ENCODE measurements at places on chromosomes 13 and 19.

- peak; percentile 76 for DNase-seq
Observed at GRCh38 chr19:45079063-45079910, at the start of gene GEMIN7. Gene GEMIN7 (plus strand): TSS chr19:45079260. CDS start chr19:45090115, 10,855 bp downstream.

DNA sequence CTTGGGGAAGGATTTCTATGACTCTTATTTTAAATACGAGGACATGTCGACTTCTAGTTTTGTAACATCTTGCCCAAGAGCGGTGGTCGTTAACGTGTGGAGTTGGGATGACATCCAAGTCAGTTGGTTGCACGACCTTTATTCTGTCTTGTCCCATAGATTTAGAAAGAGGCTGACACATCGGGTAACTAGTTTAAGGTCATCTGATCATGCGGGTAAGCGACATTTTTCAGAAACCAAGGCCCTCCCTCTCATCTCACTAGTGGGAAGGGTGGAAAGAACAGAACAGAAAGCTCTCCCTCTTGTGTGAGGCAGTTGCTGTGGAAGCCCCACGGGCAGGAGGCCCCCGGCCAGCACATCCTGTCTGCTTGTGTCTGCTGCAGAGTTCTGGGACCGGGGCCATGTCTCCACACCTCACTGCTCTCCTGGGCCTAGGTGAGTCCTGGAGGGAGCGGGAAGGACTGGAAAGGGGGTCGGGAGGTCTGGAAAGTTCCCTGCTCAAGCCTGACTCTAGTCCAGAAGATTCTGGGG lies at the start of gene LAIR2:
TSS of gene LAIR2 (plus strand) at position 314 of the 531 bp plus-strand sequence. CDS start at position 402, 88 bp downstream.
- no peak for DNase-seq

DNA sequence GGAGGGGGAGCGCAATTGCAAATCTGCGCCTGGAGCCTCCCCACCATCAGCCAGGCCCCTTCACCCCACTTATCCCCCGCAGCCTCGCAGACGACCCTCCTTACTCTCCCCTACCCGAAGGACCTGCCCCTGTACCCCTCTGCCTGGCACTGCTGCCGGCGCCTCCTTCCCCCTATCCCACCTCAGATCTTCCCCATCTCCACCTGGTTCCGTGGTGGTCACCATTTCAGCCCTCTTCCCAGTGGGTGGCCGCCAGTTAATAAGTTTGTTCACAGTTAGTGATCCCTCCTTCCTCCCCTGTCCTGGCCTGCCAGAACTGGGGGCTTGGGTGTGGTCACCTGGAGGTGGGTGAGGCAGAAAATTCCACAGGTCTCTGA lies 397 bp downstream of the SLC44A2 start:
- DNase-seq, result no peak

GRCh38 chr19:11092181-11092538 lies 2.9 kb downstream of the LDLR start:
- DNase-seq, result no peak

DNA sequence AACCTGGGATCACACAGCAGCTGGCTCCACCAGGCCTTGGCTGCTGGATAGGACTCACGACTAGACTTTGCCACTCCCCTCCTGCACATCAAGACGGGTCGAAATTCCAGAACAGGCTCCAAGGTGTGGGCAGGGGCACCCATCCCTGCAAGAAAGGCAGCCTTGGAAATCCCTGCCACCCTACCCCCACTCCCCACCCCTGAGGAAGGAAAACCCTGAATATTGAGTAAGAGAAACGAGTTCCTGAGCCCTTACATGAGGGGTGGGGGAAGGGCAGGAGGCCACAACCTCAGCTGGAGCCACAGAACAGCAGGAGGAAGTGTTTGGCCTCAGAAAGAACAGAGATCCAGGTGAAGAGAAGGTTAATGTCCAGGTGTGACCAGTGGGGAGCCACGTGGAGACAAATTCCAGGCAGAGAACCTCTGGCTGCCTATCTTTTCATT lies 20.1 kb downstream of the DEDD2 start:
- no peak for DNase-seq

- DNase-seq, result no peak
Observed at GRCh38 chr13:60226507-60226906, 62.8 kb upstream of the DIAPH3 start.

- no peak for DNase-seq
Observed at GRCh38 chr13:114071410-114071809, 61.0 kb downstream of the RASA3 start.

DNA sequence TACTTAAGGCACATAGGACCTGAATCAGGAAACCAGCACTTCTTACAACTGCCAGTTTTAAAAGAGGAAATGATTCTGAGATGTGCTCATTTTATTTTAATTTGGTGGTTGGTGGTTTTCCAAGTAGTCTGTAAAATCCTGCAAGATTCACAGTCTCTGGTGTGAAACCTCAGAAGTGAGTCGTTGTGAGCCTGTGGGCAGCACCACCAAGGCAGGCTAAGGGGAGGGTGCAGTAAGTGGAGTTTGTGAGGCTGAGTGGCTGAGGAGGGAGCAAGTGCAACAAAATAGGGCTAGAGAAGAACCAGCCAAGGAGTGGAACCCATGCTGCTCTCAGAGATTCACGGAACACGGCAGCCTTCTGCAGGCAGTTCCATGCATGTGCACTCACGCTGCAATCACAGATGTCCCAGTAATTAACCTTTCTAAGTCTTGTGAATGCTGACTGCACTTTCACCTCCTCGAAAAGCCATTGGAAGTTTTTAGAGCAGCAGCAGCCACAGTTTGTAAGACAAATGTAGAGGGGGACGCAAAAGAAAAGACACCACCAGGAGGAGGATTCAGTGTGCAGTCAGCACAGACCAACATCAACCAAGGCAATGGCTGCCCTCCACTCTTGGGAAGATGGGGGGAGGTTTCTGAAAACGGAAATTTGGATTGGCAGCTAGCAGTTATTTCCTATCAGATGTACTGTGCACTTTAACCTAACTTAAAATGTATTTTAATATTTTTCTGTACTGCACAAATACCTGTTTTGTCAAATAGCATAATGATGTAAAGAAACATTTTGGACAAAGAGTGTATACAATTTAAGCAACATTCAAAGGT lies 44.9 kb downstream of the ESD start:
- DNase-seq, result no peak

DNA sequence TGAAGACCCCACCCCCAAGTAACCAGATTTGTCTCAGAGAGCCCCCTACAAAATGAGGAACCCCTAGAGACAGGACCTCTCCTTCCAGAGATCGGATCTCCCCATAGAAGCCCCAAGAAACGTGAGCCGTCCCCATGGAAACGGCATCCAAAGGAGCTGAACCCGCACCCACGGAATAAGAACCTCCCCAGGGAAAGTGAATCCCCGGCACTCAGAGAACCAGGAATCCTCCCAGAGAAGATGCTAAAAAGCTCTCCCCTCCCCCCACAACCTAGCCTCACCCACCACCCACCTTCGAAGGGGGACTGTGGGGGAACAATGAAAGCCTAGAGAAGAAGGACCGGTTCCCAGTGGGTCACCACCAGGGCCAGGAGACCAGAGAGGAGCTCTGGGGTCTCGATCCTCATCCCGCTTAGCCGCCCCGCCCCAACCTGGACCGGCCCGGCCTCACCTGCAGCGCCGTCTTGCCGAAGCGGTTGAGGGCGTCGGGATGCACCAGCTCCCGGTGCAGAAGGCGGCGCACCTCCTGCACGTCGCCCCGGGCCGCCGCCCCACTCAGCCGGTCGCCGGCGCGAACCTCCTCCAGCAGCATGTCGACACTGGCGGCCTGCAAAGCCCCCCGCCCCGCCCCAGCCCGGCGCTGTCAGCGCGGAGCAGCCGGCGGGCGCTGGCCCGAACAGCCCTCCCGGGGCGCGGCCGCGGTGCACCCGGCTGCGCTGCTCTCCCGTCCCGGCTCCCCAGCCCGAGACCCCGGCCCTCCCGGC lies 535 bp downstream of the CDKN2D start:
- DNase-seq, result no peak

DNA sequence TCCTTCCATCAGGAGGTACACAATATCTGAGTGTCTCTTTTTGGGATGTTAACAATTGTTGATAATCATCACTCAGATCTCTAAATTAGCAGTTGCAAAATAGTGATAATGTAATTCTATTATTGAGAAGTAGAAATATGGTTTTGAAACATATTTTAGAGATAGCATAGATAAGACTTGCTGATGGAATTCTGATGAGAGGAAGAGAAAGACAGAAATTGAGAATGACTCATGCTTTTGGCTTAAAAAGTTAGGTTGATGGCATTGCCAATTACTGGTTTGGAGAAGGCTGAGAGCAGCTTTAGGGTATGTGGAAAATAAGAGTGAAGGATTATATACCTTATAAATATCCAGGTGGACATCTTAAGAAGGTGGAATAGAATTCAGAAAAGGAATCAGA lies 106.4 kb upstream of the EDNRB start:
- no peak for DNase-seq

GRCh38 chr19:21047716-21048115 lies 27.3 kb downstream of the ZNF430 start:
- DNase-seq, result no peak

DNA sequence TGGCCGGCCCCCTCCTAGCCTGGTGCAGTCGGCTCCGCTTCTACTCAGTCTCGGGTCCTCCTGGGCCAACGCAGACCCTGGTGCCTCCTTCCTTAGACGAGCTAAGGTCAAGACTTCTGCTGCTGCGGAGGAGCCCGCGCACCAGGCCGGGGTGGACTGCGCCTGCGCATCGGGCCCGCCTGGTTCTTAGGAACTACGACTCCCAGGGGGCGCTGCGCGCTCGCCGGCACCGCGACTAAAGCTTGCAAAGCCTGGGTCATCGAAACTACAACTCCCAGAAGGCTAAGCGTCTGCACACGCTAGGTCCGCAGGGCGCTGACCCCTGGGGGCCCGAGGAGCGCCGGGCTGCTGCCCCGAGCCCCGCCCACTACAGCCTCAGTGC lies at the start of gene ZNF835:
TSS of gene ZNF835 (minus strand) at position 145 of the 382 bp plus-strand sequence. CDS start 6,559 bp downstream, outside the sequence.
- DNase-seq, result peak; percentile 57

DNA sequence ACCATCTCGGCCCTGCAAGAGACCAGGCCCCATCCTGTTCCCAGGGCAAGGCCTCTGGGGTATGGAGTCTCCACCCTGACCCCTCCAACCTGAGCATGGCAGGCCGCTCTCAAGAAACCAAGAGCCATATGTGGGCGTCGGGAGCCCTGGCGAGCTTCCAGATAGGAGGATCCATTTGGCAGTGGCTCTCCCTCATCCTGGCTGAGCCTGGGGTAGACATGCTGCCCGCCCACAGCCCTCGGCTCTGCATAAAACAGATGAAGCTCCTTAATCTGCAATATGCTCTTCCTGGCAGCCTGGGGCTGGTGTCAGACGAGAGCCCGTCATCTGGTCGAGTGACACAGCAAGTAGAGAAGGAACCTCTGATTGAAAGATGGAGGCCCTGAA lies 6.1 kb downstream of the ATP13A1 start:
- DNase-seq, result no peak

- DNase-seq, result no peak
Observed at GRCh38 chr19:50833117-50833801, at the start of gene KLK15. Gene KLK15 (minus strand): TSS chr19:50833574. CDS start chr19:50831492, 2,082 bp downstream.

- no peak for DNase-seq
Observed at GRCh38 chr13:39499604-39500003, 103.4 kb downstream of the LHFPL6 start.

- no peak for DNase-seq
Observed at GRCh38 chr19:48842789-48843162, 6.5 kb upstream of the HSD17B14 start.

DNA sequence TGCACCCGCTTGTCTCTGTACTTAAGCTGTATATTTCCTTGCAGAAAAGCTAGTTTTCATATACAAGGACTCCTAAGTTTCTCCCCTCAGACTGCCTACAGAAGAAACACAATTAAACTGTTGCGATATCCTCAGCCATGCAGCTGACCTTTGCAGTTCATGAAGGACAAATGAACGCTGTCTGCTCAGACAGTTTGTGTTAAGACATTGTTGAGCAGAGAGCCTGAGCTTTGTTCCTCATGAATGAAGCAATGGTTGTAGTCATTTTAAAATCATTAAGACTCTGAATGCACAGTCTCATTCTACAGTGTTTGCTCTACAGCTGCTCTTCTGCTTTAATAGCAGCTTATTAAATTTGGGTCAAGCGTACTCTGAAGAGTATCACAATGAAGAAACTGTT lies 23.2 kb upstream of the MAB21L1 start:
- DNase-seq, result no peak

- DNase-seq, result no peak
Observed at GRCh38 chr13:42255886-42256285, 16.1 kb upstream of the AKAP11 start.

GRCh38 chr13:75776550-75776949 lies 140.4 kb downstream of the LMO7 start:
- DNase-seq, result no peak

DNA sequence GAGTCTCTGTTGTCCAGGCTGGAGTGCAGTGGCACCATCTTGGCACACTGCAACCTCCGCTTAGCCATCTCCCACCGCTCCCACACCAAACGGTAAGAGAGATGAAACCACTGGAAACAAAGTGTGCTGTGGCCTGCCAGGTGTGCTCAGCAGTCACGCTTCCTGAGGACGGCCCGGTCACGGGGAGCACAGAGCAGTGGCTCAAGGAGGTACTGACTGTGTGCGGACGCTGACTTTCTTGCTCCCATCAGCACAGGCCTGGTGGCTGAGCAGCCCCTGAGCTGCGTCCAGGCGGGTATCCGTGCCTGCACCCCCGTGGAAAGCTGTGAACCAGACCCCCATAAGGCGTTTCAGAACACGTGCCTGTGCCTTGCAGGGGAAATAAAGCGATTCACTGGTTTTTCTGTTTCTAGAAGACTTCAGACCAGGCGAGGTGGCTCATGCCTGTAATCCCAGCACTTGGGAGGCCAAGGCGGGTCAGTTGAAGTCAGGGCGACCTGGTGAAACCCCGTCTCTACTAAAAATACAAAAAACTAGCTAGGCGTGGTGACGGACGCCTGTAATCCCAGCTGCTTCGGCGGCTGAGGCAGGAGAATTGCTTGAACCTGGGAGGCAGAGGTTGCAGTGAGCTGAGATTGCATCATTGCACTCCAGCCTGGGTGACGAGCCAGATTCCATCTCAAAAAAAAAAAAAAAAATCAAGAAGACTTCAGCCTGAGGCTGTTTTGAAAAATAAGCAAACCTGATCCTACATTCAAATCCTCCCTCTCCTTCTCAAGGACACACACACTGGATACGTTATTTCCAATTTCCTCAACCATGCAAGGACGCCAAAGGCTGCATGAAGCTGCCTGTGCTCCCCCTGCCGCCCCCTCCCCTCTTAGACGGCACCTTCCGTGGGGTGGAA lies 25.5 kb downstream of the ADPRHL1 start:
- no peak for DNase-seq

DNA sequence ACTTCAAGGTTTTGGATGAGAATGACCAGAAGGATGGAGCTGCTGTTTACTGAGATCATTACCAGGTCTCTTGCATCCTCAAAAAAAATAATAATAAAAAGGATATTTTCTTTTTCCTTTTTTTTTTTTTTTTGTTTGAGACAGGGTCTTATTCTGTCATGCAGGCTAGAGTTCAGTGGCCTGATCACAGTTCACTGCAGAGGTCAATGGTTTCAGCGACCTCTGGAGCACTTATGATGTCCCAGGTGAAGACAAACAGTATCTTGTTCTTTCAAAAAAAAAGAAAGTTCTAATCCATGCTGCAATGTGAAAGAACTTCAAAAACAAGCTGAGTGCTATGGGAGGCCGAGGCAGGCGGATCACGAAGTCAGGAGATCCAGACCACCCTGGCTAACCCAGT lies 30.4 kb upstream of the TPM4 start:
- DNase-seq, result no peak

- no peak for DNase-seq
Observed at GRCh38 chr13:110483386-110483968, 78.0 kb downstream of the RAB20 start.
